ENCODE measurements at places on chromosomes 5 and 9.

DNA sequence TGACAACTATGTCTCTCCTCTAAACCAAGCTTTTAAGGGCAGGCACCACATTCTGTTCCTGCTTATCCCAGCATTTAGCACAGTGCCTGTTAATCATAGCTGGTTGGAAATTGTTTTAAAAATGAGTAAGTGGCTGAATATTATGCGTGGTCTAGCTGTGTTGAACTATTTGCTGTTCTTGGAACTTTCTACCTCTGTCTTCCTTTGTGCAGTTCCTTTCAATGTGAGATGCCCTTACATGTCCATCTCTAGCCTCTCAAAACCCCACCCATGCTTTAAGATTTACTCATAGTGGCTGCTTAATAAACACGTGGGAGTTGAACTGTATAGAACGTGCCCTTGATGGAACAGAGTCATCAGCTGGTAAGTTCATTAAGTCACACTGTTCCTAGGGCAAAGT, 34.5 kb downstream of the C9orf57 start:
- no peak for DNase-seq

GRCh38 chr9:14445946-14446345, 132.0 kb upstream of the NFIB start:
- no peak for DNase-seq

GRCh38 chr9:72952381-72952690, 517 bp downstream of the ALDH1A1 start:
- no peak for DNase-seq

DNA sequence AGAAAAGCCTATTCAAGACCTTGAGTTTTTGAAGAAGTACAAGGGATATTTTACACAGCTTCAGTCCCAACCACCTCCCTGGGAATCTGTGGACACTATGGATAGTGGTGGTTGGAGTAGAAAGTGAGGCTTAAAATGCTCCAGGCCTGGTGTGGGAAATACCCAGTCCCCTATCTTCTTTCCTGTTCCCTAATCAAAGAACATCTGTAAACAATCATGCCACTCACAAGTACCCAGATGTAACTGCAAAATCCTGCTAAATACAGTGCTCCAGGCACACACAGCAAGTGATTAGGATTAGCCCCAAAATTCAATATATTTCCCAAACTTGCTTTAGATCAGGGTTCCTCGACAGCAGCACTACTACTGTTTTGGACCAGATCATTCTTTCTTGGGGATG, 46.0 kb upstream of the TMEM215 start:
- DNase-seq, result no peak

- no peak for DNase-seq
Measured at GRCh38 chr9:134932606-134933005, 14.9 kb upstream of the FCN1 start.

DNA sequence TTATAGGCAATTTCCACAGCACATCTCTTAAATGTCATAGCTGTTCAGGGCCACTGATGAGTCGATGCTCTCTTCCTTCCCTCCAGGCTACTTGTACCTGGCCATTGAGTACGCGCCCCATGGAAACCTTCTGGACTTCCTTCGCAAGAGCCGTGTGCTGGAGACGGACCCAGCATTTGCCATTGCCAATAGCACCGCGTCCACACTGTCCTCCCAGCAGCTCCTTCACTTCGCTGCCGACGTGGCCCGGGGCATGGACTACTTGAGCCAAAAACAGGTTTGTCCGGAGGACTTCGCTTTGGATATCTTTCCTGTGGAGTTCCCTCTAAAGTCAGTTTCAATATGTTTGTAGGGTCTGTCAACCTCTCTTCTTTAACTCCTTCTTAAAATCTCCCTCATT, 84.3 kb downstream of the EQTN start:
- no peak for DNase-seq

GRCh38 chr9:116380496-116380995, 227.0 kb downstream of the PAPPA start:
- no peak for DNase-seq

DNA sequence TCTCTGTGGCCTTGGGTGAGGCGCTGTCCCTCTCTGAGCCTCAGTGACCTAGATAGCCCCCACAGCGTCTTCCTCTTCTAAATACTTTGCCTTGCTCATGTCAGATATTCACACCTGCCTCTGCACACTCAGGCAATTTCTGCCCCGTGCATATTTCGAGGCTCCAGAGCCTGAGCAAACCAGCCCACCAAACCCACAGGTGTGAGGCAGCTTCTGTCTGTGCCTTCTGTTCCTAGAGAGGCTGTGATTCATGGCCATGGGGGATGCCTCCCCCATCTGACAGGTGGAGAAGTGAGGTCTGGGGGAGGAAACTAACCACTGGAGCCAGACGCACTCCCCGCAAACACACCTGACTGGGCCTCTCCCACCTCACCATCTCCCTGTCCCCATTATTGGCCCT, 42.7 kb upstream of the CPLX2 start:
- DNase-seq, result no peak

DNA sequence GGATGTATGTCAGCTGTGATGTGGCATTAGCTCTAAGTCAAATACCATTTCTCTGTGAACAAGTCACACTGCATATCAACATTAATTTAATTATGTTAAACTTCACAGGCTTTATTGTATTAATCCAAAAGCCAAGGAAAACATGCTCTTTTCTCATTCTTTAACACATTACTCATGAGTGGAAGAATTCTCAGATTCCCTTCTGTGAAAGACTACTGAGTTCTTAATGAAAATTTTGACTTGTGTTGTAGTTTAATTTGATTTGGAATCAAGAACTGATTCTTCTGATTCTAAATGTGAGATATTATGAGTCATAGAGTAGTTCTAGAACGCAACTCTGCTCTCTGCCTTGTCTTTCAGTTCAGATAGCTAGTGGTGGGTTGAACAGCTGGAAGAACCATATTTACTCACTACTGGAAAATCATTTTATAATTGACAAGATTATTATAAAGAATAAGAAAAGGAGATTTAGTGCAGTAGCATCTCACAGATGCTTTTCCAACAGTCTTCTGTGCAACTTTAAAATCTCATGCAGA, 90.6 kb downstream of the VCAN start:
- no peak for DNase-seq

GRCh38 chr5:134963098-134963497, 4.6 kb upstream of the CATSPER3 start:
- no peak for DNase-seq

GRCh38 chr5:77103457-77103856, 16.4 kb upstream of the ZBED3 start:
- no peak for DNase-seq

GRCh38 chr5:27387535-27388073, 349.2 kb upstream of the CDH9 start:
- no peak for DNase-seq

- no peak for DNase-seq
Measured at GRCh38 chr5:133109655-133110483, 58.1 kb downstream of the HSPA4 start.

DNA sequence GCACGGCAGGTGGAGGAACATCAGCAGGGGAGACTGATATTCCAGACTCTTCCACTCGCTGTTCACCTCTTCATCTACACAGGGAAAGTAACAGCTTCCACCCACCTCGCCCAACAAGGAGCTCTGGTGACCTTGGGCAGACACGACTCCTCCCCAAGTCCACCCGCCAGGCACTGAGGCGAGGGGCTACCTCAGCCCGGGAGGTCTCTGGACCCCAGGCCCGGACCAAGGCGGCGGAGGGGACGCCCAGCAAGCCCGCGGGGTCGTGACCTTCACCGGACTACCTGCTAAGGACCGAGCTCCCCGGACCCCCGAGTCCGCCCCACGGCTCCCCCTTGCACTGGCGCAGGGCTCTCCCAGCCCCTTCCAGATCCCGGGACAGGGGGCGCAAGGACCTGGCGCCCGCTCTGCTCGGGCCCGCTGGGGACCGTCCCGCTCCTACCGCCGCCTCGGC, 70.2 kb upstream of the LPCAT1 start:
- no peak for DNase-seq

- DNase-seq, result no peak
Measured at GRCh38 chr9:120890320-120891244, 13.6 kb upstream of the PHF19 start.

- DNase-seq, result no peak
Measured at GRCh38 chr5:126228934-126229333, 194.3 kb upstream of the GRAMD2B start.

- no peak for DNase-seq
Measured at GRCh38 chr5:75670577-75670976, 46.7 kb downstream of the POC5 start.

- no peak for DNase-seq
Measured at GRCh38 chr9:16628413-16628812, 242.1 kb downstream of the BNC2 start.

DNA sequence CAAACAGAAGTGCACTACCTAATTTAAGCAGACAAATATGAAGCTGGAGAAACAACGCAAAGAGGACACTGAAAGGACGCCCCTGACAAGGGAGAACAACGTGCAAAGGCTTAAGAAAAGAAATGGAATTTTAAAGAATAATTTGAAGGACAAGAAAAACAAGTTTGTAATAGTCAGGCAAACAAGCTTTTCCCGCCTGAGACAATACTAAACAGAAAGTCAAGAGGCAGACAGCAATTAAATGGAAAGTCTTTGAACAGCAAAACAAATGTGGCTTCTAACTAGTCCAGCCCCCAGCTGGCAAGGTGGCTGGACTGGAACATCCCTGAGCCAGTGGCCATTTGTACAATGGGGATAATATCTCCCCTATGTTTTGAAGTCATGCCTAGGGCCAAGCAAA, 63.3 kb downstream of the SIL1 start:
- DNase-seq, result no peak

- no peak for DNase-seq
Measured at GRCh38 chr5:39025456-39025855, 48.7 kb downstream of the RICTOR start.

- DNase-seq, result no peak
Measured at GRCh38 chr5:158880483-158881001, 219.2 kb downstream of the EBF1 start.

- no peak for DNase-seq
Measured at GRCh38 chr5:140296289-140296688, 6.6 kb downstream of the PFDN1 start.

- no peak for DNase-seq
Measured at GRCh38 chr9:76901801-76902200, 4.1 kb downstream of the PRUNE2 start.

- DNase-seq, result no peak
Measured at GRCh38 chr9:136403538-136403914, 3.6 kb upstream of the SNAPC4 start.

DNA sequence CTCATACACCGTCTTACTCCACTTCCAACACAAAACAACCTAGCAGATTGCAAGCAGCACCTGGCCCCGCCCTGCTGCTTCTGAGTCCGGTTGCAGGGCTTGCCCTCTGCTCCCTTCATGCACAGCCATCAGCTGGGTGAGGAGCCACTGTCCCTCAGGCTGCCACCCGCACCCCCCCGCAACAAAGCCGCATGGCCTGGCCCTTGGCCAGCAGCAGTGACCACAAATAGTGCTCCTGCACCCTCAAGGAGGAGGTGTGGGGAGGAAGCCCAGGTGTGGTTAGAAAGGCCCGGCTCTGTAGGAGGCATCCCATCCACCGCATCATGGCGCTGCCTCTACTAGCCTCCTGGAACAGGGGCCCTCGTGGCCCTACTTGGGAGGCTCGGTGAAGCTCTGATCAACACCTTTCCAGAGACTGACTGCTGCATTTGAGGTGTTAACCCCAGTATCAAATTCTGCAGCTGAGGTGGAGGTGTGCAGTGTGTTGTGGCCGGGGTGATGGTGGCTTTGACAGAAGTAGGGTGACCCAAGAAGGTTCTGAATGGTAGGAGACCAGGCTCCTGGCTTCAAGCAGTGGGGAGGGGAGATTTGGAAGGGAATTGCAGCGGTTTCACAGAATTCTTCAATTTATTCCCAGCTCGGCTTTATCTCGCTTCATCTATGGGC, 52.7 kb downstream of the WNK2 start:
- DNase-seq, result no peak

DNA sequence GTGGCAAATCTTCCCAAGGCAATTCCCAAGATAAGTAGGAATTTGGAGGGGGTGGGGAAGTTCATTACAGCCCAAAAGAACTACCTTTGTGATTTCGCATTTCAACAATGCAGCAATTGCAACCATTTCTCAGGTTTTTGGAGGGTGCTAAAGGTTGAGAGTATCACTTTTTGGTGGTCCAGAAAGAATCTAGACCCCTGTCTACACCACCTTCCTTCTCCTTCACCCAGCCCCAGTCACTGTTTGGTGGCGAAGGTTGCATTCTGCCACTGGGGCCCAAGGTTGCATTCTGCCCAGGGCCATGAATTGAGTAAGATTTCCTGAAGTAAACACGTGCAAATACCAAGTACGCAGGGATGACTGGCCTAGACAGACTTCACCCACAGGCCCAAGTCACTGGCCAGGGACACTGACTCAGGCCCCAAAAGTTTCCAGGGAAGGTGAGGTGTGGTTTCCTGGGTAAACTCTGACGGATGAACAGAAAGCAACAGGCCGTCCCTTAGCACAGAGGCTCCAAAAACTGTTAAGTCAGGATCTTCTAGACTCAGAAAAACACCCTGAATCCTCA, 5.7 kb downstream of the PDE6A start:
- no peak for DNase-seq

GRCh38 chr5:107982703-107983425, 312.1 kb upstream of the EFNA5 start:
- DNase-seq, result no peak

- DNase-seq, result no peak
Measured at GRCh38 chr5:1200495-1201326, 684 bp upstream of the SLC6A19 start.

GRCh38 chr5:171438738-171439137, 19.3 kb downstream of the FGF18 start:
- DNase-seq, result no peak

- no peak for DNase-seq
Measured at GRCh38 chr9:98798254-98798653, 1.9 kb upstream of the ANKS6 start.

DNA sequence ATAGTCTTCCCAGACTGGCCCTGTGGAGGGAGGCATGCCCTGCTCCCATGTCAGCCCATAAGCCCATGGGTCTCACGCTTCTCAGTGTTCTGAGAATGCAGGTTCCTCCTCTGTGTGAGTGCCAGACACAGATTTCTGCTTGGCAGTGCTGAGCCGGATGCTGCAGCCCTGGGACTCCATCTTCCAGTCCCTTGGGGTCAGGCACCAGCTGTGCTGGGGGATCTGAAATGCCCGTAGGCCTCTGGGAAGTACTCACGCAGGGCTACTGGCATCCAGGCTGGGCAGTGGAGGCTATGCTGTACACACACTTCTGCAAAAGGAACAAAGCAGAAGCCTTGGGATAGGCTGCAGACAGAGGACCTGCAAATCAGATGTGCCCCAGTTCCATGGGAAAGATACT, 1944.6 kb downstream of the EFNA5 start:
- no peak for DNase-seq

GRCh38 chr5:145105384-145105783, 729.8 kb downstream of the PRELID2 start:
- DNase-seq, result no peak

Data from sciatic nerve (tissue), 2 donors.